ENCODE measurements at places on chromosomes 7 and 10.

- no peak for DNase-seq
Observed at GRCh38 chr7:37395618-37396259, 52.9 kb downstream of the ELMO1 start.

- DNase-seq: no peak
Observed at GRCh38 chr7:83446102-83446669, 202.8 kb downstream of the SEMA3E start.

GRCh38 chr10:102714621-102715455 lies at the start of gene SFXN2:
SFXN2 (plus strand) TSS chr10:102714636; CDS start chr10:102726637, 12,001 bp downstream.
- DNase-seq: peak; percentile 34

GRCh38 chr7:25803117-25803887 lies 348.7 kb upstream of the NFE2L3 start:
- no peak for DNase-seq

GRCh38 chr7:78905436-78905835 lies 548.0 kb downstream of the MAGI2 start:
- no peak for DNase-seq

DNA sequence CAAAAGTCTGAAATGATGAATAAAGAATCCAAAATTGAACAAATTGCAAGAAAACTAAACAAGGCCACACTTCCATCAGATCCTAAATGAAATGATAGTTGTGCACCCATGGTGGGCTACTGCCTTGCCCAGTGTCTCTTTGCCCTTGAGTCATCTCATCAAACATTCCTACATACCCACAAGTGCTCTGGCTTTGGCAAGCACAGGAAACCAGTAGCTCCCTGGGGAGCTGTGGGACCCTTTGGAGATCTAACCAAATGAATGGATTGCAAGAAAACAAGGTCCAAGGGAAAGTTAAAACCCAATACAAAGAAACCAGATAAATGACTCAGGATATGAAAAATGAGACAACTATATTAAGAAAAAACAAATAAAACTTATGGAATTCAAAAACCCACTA lies 129.8 kb upstream of the TMEM229A start:
- DNase-seq: peak; percentile 40

- DNase-seq: no peak
Observed at GRCh38 chr10:70761727-70762350, 23.3 kb downstream of the TBATA start.

GRCh38 chr10:43199684-43200537 lies 61.7 kb downstream of the CSGALNACT2 start:
- DNase-seq: no peak

DNA sequence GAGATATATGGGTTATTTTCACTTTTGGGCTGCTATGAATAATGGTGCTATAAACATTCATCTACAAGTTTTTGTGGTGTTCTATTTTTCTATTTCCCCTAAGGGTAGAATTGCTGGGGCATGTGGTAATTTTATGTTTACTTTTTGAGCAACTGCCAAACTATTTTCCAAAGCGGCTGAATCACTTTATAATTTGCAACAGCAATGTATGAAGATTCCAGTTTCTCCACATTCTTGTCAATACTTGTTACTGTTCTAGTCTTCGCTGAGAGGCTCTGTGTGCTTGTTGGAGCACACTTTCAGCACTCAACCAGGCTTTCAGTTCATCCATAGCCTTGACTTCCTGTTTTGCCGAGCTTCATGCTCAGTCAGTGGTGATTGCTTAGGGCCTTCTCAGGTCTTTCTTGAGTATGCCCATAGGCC lies 39.0 kb downstream of the ADK start:
- DNase-seq: peak; percentile 96

GRCh38 chr10:131815266-131816156 lies 85.3 kb upstream of the PPP2R2D start:
- DNase-seq: no peak

DNA sequence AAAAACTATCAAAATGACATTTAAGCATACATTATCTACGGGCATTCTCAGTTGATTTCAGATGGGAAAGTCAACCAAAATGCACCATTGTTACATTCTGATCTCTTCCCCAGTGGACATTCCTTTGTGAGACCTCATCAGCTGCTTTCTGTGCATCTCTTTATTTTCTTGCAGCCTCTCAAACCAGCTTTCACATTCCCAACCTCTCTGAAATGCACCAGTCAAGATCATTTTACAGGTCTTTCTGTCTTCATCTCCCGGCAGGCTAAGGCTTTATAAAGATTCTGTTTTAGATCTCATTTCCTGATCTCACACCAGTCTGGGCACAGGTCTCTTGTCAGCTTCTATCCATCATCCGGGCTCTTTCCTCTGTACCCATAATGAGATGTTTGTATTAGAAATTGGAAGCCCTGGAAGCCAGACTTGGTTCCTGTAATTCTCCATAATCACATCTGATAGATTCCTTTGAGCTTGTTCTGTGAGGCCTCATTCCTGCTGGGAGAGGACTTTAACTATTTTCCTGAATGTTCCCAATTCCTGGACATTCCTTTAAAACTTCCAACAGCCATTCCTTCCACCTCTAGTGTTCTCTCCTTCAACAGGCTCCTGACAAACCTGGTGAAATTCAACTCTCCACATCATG lies 44.3 kb upstream of the ARL4A start:
- peak; percentile 34 for DNase-seq

DNA sequence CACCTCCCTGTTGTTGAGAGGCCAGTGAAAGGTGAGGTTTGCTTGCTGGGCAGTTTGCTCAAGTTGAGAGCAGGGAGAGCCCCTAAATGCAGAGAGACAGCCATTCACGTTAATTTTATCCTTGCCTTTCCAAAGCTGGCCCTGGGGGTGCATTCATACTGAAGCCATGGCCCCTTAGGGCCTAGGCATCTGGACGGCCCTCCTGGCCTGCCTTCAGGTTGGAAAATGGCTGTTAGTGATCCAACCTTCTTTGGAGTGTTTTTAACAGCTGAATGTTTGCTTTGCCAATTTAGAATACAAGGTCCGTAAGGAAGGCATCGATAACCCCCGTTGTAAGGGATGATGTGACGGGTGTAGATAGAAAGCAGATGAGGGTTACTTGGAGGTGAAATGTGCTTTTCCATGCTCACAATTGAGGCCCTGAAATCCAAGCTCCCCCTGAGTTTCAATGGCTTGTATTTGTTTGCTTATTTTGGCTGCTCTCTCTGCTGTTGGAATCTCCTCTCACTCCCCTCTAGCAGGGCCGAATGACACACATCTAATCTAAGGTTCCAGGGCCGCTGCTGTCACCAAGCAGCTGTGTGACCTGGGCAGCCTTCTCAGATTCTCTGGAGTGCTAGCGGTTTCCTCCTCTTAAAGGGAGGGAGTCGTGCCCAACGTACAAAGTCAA lies 171.6 kb upstream of the MKI67 start:
- DNase-seq: no peak

DNA sequence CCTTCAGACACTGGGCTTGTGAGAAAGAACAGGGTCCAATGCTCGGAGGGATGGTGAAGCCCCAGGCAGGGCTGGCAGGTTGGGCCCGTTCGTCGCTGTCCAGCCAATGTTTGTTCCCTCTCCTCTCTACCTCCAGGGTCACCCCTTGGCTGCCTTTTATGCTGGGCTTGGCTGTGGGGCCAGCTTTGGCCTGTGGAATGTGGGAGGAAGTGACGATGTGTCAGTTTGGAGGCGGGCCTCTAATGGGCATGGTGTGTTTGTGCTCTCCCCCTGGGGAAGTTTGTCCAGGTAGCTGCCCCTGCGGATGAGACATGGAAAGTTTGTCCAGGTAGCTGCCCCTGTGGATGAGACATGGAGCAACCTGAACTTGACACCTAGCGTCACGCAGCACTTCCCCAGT lies 236.7 kb downstream of the GLRX3 start:
- no peak for DNase-seq
